Mesendoderm (in vitro differentiated cells): ENCODE measurements at places on chromosomes 1 and 21.
A peak's percentile ranks its signal among the peaks of the same experiment; 100 is the strongest.

GRCh38 chr1:50976890-50977574 lies 7.0 kb downstream of the CDKN2C start:
- peak; percentile 57 for DNase-seq

DNA sequence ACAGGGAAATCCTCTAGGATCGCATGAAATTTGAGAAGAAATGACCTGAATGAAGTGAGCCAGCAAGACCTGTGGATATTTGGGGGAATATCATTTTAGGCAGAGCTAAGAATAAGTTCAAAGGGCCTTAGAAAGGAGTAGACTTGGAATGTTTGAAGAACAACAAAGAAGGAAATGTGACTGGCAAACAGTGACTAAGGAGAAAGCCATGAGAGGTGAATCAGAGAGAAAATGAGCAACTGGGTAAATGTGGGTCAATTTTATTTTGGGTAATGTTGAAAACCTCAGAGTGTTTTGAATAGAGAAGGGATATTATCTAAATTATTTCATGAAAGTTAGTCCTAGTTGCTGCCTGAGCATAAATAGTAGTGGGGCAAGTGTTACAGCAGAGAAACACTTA lies 672.8 kb downstream of the LMO4 start:
- peak; percentile 8 for DNase-seq

DNA sequence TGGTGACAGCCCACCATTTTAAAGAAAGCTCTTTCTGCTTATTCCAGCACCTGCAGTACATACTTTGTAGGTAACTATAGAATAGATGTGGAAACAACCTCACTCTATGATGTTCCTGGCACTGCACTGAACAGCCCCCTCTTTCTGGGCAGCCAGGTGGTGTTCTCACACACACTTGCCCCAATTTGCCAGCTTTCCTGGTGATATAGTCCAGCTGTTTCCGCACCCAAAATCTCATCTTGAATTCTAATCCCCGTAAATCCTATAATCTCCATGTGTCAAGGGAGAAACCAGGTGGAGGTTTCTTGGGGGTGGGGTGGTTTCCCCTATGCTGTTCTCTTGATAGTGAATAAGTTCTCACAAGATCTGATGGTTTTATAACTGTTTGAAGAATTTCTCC lies 102.2 kb downstream of the FCRL5 start:
- no peak for DNase-seq

DNA sequence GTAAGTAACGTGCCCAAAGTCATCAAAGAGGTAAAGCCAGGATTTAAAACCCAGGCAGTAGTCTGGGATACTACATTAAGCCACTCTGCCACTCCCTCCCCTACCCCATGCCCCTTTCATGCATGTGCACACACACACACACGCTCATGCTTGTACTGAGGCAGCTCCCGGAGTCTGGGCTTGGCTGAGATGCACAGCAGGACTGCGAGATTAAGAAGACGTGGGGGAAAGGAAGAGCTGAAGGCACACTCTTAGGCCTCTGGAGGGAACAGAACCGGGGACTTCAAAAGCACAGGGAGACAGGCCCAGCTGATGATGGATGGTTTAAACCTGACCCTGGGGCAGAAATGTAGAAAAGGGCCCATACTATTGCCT lies 98.3 kb downstream of the GLIS1 start:
- no peak for DNase-seq

DNA sequence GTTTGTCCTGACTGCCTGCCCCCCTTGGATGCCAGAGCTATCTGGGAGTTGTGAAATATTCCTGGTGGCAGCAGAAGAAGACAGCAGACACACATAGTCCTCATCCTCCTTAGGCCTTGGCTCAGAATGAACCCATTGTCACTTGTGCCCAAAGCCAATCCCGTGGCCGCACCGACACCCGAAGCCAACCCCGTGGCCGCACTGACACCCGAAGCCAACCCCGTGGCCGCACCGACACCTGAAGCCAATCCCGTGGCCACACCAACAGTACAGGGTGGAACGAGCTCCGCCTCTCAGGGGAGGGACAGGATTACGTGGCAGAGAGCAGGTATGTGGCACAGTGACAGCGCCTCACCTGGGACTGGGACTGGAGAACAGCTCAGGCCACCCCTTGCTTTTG lies 186.7 kb downstream of the PRDM16 start:
- no peak for DNase-seq

GRCh38 chr1:171500304-171500703 lies 15.0 kb downstream of the PRRC2C start:
- DNase-seq, result no peak

- DNase-seq, result no peak
Measured at GRCh38 chr1:117630423-117630998, 24.7 kb downstream of the TENT5C start.

- peak; percentile 33 for DNase-seq
Measured at GRCh38 chr1:8989821-8990220, 36.4 kb downstream of the SLC2A7 start.

- DNase-seq, result no peak
Measured at GRCh38 chr1:234400773-234401172, 27.5 kb downstream of the COA6 start.

DNA sequence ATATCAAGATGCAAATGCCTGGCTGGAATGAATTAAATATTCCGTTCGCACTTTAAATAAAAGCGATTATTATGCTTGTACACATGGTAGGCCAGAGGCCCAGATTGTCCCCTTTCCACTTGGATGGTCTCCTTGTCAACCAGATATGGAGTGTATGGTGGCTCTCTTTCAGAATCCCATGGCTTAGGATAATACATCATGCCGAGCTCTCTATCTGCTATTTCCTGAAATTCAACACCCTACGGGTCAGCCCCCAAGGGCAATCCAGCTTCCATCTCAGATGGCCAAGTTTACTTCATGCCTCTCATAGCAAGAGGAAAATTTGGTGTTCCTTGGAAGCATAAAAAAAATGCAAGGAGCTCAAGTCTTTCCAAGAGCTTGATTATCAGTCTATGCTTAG lies 25.4 kb upstream of the FMO1 start:
- DNase-seq, result peak; percentile 64

DNA sequence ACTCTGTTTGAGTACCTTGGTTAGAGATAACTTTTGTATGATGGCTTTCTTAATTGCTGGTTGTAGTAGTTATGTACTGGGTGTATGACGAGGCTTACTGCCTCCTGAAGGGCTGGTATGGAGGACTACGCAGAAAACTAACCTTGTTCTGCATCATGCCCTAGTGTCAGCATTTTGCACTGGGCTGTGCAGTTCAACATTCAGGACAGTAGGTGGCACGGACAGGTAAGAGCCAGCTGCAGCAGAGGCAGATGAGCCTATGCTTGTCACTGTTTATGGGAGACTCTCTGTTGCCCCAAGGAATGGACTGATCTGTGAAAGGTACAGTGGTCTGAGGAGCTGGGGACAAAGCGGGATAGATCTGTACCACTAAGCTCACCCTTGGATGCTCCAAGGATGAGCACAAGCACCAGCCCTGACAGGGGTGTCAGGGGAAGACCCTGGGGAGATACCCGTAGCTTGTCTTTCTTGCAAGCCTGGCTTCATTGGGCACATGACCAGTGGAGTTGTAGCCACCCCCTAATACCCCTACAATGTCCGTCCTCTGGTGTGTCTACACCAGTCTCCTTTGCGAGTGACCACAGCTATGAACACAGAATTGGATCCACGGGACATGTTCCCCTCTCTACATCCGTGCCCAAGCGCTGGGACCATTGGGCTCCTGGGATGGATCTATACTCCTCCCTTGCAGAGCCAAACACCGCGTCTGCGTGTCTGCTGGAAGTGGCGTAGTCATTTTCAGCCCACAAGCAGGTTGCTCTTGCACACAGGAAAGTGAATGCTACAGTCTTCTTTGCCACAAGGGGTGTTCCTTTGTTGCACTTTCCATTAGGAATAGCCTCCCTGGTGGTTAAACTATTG lies 51.1 kb upstream of the CFHR3 start:
- DNase-seq, result peak; percentile 88

DNA sequence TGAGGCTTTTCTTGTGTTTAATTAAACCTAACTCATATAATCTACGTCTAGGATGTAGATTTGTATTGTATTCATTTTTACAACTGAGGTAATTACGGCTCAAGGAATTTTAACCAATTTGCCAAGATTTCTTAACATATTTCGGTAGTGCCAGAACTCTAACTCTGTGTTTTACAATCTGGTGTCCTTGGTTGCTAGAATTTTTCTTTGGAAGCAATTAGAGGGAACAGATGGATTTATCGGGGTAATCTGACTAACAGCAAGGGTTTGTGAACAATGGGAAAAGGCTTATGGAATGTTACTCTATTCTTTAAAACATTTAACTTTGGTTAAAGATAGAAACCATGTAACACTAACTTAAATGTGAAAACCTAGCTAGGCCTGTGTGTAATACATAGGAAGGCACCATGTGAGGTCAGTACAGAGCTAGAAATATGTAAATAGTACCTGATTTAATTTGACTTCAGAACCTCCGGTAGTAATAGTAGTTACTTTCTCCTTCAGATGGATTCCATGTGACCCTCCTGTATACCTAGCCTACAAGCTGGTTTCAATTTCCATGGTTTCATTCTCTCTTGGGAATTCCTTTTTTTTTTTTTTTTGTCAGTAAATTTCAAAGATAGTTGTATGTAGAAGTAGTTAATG lies 1.2 kb downstream of the MTF2 start:
- DNase-seq, result peak; percentile 80

- no peak for DNase-seq
Measured at GRCh38 chr1:98896711-98897445, 107.8 kb downstream of the PLPPR5 start.

DNA sequence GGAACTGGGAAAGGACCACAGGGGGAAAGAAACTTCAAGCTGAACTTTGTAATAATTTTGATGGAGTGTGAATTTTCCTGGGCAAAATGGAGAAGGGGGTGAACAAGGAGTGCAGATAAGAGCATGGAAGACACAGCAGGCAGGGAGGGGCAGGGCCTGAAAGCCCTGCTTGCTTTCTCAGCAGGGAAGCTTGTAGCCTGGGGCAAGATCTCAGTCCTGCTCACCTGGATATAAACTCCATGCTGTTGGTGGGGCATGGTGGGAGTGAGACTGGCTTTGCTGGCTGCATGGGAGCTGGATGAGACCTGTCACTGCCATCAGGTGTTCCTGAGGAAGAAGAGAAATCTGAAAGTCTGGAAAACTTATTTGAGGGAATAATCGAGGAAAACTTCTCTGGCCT lies 58.7 kb upstream of the RC3H1 start:
- peak; percentile 46 for DNase-seq

DNA sequence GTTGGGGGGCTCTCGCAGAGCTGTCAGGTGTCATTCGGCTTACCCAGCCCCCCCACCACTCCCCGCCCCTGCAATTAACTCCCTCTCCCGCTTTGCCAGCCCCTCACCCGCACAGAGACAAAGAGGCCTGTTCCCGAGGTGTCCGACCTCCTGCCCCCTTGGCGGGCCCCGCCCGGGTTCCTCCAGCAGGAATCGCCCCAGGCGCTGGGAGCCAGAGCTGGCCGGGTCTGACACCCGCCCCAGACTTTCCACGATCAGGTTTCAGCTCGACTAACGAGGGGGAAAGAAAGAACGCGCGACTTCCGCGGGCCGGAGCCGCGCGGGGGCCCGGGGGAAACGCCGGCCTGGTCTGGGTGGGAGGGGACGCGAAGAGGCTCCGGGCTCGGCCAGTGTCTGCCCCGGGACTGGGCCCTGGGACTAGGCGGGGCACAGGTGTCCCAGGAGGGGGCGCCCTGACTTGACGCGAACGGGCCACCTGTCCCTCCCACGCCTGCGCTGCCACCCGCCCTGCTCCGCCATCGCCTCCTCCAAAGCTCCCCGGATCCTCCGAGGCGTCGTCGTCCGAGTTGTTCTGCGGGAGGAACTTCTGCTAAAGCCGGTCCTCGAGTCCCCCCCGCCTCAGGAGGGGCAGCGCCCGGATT lies 36.4 kb upstream of the HHAT start:
- peak; percentile 95 for DNase-seq

DNA sequence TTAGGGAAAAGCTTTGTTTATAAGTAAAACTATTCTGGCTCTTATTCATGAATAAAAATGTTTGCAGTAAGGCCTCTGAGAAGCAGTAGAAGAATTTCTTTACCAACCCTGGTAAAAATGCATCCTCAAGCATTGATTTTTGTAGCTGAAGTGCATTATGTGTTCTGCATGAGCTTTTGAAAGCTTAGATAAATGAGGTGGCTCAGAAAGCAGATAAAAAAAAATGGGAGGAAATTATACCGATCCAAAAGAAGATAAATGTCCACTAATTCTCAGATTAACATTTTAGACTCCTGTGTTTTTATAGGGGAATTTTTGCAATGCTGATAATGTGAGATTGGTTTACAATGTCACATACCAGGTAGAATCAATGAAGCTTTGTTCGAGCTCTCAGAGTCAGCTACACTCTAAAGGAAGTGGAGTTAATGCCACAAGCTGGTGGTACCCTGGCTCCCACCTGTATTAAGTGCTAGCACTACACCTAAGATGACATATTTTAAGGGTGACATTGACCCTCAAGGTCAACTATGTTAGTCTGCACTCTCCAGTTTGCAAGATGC lies 85.5 kb upstream of the SELENON start:
- no peak for DNase-seq

DNA sequence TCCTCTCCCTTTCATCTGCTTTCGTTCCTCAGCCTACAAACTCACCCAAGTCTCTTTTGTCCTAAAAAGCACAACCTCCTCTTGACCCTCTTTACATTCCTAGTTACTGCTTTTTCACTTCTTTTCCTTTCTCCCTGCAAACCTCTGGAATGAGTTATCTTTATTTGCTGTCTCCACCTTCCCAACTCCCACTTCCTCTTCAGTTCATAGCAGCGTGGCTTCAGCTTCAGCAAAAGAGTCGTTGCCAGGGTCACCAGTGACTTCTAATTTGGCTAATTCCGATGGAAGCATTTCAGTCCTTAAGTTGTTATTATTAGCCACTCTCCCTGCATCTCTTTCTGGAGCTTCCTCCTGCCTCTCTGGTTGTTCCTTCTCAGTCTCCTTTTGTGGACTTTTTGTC lies 6.2 kb upstream of the TMEM54 start:
- DNase-seq, result no peak

DNA sequence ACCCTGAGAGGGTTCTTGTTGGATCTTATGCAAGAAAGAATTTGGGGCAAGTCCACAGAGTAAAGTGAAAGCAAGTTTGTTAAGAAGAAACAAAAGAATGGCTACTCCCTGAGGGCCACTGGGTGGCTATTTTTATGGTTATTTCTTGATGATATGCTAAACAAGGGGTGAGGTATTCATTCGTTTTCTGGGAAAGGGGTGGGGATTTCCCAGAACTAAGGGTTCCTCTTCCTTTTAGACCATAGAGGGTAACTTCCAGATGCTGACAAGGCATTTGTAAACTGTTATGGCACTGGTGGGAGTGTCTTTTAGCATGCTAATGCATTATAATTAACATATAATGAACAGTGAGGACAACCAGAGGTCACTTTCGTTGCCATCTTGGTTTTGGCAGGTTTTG lies 18.2 kb upstream of the IFI6 start:
- DNase-seq, result no peak
